Activated CD4-positive, alpha-beta memory T cell treated with anti-CD3 and anti-CD28 coated beads for 36 hours (primary cell): ENCODE measurements at places on chromosomes 4 and X. TPM values are rescaled to one million over a fixed set of nuclear protein-coding genes. Genes with fewer than 3 reads are reported as not detected.
A peak's percentile ranks its signal among the peaks of the same experiment; 100 is the strongest.

- H3K27me3 ChIP-seq: no peaks in the 10 kb centered on the region
- DNase-seq: no peak
- no peak overlapping the region for H3K4me3 ChIP-seq
- H3K4me1 ChIP-seq: no peaks in the 10 kb centered on the region
- H3K27ac ChIP-seq: no peak overlapping the region
Observed at GRCh38 chrX:134898440-134898839, 92.4 kb upstream of the SMIM10 start.

DNA sequence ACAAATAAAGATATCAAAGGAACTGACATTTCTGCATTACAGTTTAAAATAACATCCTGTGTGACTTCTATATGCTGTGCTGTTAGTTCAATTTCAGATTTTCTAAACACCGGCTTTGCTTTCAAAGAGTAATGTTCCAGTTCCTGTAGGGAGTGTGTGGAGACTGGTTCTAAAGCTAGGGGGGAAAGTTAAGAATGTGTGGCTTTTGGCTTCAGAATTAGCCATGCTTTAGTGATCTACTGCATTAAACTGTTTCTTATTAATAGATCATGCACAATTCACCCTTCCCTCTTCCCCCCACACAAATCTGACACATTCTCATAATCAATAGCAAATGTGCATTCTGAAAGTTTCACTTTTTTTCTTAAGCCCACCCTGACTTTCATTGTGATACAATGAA, 32.0 kb upstream of the DKK2 start:
- H3K27ac ChIP-seq: no peak overlapping the region
- H3K27me3 ChIP-seq: no peaks in the 10 kb centered on the region
- no peaks in the 10 kb centered on the region for H3K4me1 ChIP-seq
- no peak overlapping the region for H3K4me3 ChIP-seq

DNA sequence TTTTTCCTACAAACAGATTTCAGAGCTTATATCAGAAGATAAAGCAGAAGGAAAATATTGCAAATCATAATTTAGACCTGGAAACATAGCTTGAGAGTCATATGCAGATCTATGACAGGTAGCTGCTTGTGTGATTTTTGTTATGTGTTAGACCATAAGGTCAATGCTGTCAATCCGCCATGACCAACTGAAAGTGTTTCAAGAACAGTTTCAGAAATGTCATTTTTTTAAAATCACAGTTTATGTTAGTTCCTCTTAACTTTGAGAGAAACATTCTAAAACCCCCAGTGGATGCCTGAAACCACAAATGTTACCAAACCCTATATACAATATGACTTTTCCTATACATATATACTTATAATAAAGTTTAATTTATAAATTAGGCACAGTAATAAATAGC, 391.3 kb upstream of the FAM241A start:
- no peaks in the 10 kb centered on the region for H3K36me3 ChIP-seq
- no peak overlapping the region for H3K27ac ChIP-seq
- H3K4me1 ChIP-seq: no peaks in the 10 kb centered on the region
- DNase-seq: no peak

- no peak overlapping the region for H3K27ac ChIP-seq
- H3K4me1 ChIP-seq: no peaks in the 10 kb centered on the region
- no peak overlapping the region for H3K4me3 ChIP-seq
- DNase-seq: no peak
Observed at GRCh38 chr4:35166466-35166865, 1077.8 kb downstream of the ARAP2 start.

DNA sequence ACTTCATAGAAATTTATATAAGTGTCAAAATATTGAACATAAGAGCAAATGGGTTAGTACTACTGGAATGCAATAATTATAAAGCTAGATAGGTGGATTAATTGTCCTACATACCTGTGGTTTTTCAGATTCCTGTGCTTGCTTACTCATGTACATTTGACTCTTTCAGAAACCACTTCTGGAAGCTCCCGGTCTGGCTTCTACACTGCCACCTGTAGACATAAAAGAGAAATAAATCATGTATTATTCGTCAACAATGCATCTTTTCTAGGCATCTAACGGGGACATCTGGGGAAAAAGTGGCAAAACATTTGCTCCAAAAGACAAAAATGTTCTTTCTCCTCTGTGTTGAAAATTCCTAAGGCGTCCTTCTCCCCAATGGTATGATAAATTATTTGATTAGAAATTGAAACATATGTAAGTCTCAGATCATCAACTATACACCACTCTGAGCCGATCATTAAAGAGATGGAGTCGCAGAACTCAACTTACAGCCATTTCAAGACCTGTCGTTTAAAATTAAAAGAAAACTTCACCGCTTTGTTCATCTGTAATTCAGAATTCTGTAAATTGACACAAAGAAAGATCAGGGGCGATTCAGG, 648.7 kb upstream of the DIPK2B start:
- H3K36me3 ChIP-seq: peaks cover 40% of the 10 kb centered on the region
- H3K27ac ChIP-seq: peak overlapping the region; percentile 99
- H3K4me1 ChIP-seq: peaks cover 39% of the 10 kb centered on the region
- DNase-seq: peak; percentile 40

GRCh38 chrX:19897091-19897490, 9.7 kb upstream of the SH3KBP1 start:
- DNase-seq: no peak
- no peak overlapping the region for H3K27ac ChIP-seq
- no peak overlapping the region for H3K4me3 ChIP-seq
- H3K27me3 ChIP-seq: no peaks in the 10 kb centered on the region

DNA sequence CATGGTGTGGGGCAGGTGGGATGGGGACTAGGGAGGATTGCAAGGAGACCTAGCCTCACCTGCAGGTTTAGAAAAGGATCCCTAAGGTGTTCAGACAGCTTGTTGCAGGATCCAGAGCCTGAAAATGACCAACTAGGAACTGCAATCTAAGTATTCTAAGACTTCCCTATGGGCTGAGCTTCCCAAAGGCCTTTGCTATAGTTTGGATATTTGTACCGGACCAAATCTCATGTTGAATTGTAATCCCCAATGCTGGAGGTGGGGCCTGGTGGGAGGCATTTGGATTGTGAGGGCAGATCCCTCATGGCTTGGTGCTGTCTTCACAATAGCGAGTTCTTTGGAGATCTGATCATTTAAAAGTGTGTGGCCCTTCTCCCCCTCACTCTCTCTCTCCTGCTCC, 52.1 kb downstream of the GPC3 start:
- no peaks in the 10 kb centered on the region for H3K27me3 ChIP-seq
- H3K4me3 ChIP-seq: no peak overlapping the region
- no peaks in the 10 kb centered on the region for H3K36me3 ChIP-seq
- H3K27ac ChIP-seq: no peak overlapping the region
- DNase-seq: no peak

OPHN1 gene
- total RNA-seq: 0.46 TPM
